ENCODE measurements at places on chromosomes 7 and 10.
A peak's percentile ranks its signal among the peaks of the same experiment; 100 is the strongest.

- no peak for DNase-seq
These were observed 8.0 kb upstream of the ACTR3B start for GRCh38 chr7:152751449-152752141.

DNA sequence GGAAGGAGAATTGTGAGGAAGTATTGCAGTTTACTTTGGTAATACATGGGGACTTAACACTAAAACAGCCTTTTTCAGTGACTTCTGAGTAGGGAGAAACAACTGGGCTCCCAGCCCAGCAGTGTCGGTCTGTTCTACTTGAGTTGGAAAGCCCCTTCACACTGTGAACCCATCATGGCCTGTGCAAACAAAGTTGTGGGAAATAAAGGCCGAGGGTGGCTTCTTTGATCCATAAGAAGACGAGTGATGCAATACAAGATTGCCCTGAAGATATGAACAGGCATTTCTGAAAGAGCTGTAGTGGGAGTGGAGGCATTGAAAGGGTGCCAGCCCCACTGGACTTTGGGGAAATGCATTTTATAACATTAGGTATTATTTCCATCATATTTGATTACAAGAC lies 28.3 kb downstream of the C10orf120 start:
- no peak for DNase-seq

GRCh38 chr7:129665013-129665401 lies 53.5 kb downstream of the NRF1 start:
- DNase-seq, result peak; percentile 74

GRCh38 chr10:90587081-90587491 lies 270.8 kb downstream of the HTR7 start:
- DNase-seq, result peak; percentile 41
